Mucosa of gallbladder (tissue), 1 donor: ENCODE measurements at places on chromosomes 3 and 15. TPM values are rescaled to one million over a fixed set of nuclear protein-coding genes. Genes with fewer than 3 reads are reported as not detected.
A peak's percentile ranks its signal among the peaks of the same experiment; 100 is the strongest.

GRCh38 chr3:66822186-66823008, 175.7 kb upstream of the KBTBD8 start:
- peak; percentile 67 for DNase-seq

DNA sequence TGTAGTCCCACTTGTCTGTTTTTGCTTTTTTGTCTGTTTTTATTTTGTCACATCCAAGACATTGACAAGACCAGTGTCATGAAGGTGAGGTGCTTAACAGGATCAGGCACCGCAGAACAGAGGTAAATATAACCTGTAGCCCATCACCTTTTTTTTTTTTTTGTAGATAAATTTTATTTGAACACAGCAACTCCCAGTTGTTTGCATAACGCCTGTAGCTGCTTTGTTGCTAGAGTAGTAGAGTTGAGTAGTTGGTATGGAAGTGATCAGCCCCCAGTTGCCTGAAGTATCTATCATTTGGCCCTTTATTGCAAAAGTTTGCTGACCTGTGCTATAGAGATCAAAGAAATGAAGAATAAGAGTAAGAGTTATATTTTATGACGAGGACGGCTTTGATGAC, 135.0 kb downstream of the TCF12 start:
- DNase-seq, result no peak

DNA sequence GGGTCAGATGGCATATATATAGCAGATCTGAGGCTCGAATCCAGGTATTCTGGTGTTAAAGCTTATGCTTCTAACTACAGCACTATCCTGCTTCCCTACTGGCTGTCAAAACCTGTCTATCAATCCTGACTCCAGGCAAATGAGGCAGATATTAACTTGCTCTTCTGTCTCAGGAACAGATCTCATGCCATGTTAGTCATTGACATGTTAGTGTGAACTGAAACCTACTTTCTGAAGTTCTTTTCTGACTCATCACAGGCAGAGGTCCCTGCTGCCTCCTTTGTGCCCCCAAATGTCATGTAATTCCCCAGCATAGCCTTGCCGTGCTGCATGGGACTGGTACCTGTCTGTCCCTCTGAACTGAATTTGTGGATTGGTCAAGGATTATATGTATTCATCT, 125.0 kb upstream of the SMAD3 start:
- no peak for DNase-seq

DNA sequence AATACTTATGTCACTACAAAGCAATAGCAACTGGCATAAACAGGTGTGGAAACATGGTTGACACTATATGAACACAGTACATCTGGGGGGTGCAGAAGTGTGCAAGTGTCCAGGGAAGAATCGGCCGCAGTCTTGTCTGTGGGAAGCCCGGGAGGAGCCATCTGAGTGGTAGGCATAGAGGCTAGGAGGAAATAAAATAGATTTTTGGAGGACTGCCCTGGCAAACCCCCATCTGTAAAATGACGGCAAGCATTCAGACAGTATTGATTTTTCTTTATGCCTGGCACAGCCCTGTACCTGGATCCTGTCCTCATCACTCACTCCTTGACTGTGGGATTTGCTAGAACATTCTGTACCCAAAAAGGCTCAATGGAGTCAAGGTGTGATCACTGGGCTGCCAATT, 31.3 kb downstream of the THSD4 start:
- peak; percentile 84 for DNase-seq

DNA sequence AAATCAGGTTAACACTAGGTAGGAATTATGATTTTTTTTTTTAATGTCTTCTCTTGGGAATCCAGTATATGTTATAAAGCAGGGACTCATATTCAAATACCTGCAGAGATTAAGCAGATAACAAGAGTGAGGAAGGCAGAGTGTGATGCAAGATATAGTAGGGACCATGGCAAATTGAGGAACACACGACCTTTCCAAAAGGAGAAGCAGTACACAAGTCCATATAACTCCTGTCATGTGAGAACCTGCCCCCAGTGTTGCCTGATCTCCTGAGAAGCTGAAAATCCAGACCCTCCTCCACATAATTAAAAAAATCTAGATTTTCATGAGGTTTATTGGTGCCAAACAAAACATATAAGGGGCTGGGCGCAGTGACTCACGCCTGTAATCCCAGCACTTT, 3.6 kb downstream of the RFC4 start:
- DNase-seq, result no peak

GRCh38 chr15:89051875-89052274, 36.4 kb upstream of the ABHD2 start:
- no peak for DNase-seq

GRCh38 chr3:140434261-140434905, 243.5 kb upstream of the TRIM42 start:
- DNase-seq, result no peak

- DNase-seq, result no peak
Observed at GRCh38 chr3:33331414-33331813, 54.2 kb downstream of the FBXL2 start.

- DNase-seq, result no peak
Observed at GRCh38 chr15:64068133-64068532, 21.8 kb upstream of the DAPK2 start.

GRCh38 chr3:171967932-171968678, 71.3 kb upstream of the FNDC3B start:
- DNase-seq, result no peak

GRCh38 chr15:36881516-36881915, 218.8 kb downstream of the MEIS2 start:
- no peak for DNase-seq

GRCh38 chr3:183988216-183988790, 29.4 kb downstream of the ABCC5 start:
- DNase-seq, result no peak

DNA sequence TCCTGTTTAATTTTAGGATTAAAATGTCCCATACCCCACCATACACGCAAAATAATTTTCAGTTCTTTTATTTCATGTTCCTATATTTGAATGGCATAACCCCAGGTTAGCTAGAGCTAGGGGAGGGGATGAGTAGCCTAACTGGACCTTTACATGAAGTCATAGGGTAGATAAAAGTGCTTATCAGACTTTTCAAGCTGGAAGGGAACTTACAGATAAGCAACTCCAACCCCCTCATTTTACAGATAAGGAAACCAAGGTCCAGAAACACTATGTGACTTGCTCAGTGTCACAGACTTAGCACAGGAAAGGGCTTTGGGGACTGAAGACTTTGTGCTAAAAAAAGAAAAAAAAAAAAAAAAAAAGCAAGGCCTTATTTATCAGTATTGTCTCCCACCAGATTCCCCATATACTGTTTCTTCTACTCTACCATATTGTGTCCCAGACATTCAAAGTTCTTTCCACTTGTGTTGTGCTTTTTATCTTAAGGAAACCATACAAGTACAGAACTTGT, 10.6 kb upstream of the TNIK start:
- no peak for DNase-seq

- no peak for DNase-seq
Observed at GRCh38 chr3:22450786-22451400, 699.9 kb upstream of the ZNF385D start.

ZNF80 gene
- total RNA-seq, result 0.17 TPM

NFKBIZ gene
- 190 TPM for total RNA-seq
